ENCODE measurements at places on chromosomes 6 and 20.

DNA sequence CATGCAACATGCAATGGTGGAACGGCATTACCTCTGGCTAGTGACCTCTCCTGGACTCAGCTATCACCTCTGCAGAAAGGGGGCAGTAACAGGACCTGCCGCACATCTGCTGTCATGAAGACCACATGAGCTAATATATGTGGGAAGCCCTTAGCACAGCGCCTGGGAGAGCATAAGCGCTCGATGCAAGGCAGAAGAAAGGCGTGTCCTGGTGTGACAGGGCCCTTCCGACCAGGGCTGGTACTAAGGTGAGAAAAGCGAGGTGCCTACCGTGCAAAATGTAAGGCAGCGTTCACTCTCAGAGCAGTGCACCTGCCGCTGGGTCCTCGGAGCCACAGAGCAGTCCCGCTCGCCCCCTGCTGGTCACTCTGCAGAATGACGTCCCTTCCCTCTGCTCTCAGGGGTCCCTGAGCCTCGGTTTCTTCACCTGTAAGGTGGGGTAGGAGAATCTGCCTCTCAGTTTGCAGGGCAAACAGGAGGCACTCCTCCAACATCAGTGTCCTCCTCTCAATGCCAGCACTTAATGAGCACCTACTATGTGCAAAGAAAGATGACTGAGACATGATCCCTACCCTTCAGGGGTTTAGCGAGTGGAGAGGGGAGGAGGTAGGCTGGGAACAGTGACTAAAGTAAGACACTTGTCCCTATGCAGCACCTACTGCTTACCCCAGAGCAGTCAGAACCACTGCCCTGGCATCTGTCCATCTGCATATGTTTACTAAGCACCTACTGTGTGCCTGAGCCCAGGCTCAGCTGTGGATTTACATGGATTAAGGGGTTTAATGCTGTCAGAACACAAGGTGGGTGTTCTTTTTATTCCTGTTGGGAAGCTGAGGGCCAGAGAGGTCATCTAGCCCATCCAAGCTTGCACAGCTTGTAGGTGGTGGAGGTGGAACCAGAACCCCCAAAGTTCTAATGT, 41.1 kb upstream of the PTGIS start:
- peak; percentile 81 for DNase-seq

DNA sequence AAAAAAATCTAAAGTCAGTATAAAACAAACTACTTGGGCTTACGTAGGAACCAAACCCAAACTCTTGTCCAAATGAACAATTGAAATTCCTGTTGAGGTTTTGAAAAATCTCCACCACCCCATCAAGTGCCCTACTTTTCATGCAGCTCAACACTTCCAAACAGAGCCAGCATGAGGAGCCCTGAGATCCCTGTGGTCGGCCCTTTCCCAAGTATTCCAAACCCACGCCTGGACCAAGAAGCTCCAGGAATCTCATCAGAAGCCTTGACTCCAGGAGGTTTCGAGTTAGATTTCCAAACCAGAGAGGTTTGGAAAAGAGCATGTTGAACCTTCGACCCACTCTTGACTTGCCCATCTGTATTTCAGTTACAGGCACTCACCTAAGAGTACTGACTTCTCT, 179.3 kb downstream of the MTFR2 start:
- no peak for DNase-seq

DNA sequence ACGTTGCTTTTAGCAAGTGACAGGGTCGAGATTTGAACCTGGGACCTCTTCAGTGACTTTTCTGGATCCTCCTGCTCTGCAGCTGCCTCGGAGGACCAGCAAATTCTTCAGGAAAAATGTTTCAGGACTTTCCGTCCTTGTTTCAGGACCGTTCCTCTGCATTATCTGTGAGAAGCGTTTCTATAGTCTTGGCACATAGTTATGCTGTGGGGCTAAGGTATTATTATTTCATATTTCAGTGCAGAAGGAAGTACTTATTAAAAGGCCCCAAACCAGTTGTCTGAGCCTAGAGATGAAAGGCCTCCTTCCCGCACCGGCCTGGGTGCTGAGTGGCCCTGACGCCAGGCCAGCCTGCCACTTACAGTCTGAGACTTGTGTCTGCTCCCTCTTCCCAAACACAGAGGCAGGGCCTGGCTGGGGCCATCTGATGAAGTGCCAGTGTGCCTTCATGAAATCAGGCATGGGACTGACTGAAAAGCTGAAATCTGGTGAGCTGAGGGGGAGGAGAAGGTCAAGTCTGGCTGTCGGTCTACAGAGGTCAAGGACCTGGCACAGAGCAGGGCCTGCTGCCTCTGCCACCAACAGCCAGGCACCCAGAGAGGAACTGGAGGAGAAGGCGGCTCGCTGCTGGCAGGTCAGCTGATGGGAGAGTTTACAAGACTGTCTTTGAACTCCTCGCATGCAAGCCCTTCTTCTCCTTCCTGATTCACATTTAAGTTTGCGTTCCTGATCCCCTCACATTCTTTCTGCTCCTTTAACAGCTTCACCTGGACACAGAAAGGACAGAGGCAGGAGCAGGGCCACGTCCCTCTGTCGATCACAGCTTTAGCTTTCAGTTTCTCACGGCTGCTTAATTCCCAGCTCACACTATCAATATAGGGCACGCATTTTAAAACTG, 8.9 kb upstream of the QKI start:
- no peak for DNase-seq

- DNase-seq = peak; percentile 39
These were observed 206.9 kb downstream of the IBTK start for GRCh38 chr6:82040405-82041221.

DNA sequence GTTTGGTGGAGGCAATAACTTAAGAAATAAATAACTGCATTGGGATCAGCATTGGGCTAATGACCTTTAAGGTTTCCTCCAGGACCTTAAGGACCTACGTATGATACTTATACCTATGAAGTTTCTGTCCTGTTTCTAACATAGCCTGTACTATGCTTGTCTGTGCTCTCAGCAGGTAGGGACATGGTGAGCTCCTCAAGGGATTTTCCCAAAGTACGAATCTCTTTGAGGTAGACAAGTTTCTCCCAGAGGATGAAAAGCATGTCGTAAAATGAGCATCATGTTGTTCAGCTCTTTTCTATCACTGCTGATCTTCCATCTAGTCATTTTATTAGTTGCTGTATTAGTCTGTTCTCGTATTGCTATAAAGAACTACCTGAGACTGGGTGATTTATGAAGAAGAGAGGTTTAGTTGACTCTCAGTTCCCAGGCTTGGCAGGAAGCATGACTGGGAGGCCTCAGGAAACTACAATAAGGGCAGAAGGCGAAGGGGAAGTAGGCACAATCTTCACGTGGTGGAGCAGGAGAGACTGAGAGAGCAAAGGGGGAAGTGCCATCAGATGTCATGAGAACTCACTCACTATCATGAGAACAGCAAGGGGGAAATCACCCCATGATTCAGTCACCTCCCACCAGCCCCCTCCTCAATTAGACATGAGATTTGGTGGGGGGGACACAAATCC, 77.8 kb upstream of the TGM3 start:
- no peak for DNase-seq

- no peak for DNase-seq
These were observed 22.2 kb downstream of the CST8 start for GRCh38 chr20:23513164-23513563.

- DNase-seq = no peak
These were observed 38.8 kb downstream of the C6orf52 start for GRCh38 chr6:10655508-10656055.

DNA sequence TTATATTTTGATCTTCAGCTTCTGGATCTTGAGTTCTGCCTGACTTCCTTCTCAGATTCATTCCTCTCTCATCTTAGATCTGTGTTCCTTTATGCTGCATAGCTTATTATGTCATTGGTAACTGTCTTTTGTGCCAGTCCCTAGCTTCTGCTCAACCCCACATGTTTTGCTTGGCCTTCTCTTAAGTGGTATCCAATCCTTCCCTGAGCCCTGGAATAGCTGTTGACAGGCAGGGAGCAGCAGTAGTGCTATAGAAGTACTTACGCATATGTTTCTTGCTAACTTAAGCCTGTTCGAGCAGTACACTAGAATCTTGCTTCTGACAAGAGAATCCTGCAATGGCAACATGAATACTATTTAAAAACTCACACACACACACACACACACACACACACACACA, 13.6 kb upstream of the GRIK2 start:
- no peak for DNase-seq

DNA sequence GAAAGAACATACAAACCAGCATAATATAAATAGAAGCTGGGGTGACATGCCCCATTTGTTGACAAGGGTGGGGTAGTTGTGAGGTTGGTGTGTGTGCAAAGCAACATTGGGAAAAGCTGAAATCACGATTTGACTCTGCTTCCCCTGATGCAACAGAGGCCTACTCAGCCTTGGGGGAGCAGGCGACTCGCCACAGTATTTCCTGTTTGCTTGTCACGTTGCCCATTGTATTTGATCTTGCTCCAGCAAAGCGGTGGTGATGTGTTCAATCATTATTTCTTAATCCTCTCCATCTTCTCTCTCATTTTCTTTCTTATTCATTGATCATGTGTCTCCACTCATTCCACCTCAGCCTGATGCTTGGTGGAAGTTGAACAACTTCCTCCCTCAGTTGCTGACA, 165.8 kb upstream of the CITED2 start:
- no peak for DNase-seq

GRCh38 chr20:22866812-22867341, 168.2 kb upstream of the SSTR4 start:
- no peak for DNase-seq

DNA sequence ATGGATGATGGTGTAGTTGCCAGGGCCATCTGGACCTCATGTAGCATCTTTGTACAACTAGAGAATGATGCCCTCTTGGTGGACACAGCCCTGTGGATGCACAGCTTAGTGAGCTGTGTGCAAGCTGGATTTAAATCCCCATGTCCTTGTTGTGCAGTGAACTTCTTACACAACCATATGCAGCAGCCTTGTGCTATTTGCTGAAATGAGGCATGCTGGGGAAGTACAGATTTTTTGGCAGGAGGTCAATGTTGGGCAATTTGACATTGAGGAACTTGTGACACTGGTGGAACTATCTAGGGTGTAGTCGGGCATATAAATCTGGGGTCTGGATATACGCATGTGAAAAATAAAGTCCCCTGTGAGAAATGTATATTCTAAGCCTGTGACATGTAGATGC, 5.8 kb upstream of the CDC5L start:
- DNase-seq = peak; percentile 5

DNA sequence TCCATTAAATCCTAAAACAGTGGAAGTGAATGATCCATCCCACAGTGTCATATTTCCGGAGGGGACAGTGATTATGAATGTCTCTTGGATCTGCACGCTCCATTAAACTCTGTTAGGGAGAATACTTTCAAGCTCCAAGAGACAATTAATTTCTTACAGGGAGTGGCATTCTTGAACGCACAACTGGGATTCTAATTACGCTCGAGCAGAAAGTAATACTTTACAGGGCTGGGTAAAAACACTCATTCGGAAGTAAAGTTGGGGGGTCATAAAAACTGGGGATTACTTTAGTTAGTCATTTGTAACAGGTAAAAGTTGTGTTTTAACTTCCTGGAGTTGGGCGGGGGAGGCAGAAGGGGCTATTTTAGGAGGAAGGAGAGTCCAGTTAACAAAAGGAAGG, 151.8 kb downstream of the ZFP64 start:
- no peak for DNase-seq

- peak; percentile 83 for DNase-seq
These were observed 111.9 kb downstream of the FRK start for GRCh38 chr6:115948751-115949150.

DNA sequence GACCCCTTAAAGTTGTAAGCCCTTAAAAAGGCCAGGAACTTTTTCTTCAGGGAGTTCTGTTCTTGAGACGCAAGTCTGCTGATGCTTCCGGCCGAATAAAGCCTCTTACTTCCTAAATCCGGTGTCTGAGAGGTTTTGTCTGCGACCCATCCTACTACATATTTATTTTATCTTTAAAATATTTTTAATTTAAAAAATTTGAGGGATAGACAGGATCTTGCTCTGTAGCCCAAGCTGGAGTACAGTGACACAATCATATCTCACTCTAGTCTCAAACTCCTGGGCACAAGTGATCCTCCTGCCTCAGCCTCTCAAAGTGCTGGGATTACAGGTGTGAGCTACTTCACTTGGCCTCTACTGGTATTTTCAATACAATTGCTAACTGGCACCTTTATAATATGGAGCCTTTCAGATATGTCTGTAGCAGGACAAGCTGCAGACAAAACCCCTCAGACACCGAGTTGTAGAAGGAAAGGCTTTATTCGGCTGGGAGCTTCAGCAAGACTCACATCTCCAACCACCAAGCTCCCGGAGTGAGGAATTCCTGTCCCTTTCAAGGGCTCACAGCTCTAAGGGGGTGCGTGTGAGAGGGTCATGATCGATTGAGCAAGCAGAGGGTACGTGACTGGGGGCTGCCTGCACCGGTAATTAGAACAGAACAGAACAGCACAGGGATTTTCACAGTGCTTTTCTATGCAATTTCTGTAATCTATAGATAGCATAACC, 41.0 kb downstream of the GPX5 start:
- no peak for DNase-seq

GRCh38 chr6:26235302-26235670, 129.7 kb upstream of the BTN3A2 start:
- DNase-seq = no peak

DNA sequence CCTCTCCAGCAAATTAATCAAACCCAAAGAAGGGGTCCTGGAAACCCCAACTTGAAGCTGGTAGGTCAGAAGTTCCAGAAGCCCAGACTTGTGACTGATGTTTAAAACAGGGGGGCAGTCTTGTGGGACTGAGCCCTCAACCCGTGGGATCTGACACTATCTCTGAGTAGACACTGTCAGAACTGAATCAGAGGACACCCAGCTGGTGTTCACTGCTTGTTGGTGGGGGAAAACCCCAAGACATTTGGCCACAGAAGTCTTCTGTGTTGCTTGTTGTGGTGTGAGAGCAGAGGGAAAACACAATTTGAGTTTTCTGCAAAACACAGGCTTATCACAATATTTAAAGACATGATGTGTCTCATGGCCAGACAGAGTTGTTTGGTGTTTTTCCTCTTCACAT, 29.9 kb downstream of the KIF13A start:
- no peak for DNase-seq

DNA sequence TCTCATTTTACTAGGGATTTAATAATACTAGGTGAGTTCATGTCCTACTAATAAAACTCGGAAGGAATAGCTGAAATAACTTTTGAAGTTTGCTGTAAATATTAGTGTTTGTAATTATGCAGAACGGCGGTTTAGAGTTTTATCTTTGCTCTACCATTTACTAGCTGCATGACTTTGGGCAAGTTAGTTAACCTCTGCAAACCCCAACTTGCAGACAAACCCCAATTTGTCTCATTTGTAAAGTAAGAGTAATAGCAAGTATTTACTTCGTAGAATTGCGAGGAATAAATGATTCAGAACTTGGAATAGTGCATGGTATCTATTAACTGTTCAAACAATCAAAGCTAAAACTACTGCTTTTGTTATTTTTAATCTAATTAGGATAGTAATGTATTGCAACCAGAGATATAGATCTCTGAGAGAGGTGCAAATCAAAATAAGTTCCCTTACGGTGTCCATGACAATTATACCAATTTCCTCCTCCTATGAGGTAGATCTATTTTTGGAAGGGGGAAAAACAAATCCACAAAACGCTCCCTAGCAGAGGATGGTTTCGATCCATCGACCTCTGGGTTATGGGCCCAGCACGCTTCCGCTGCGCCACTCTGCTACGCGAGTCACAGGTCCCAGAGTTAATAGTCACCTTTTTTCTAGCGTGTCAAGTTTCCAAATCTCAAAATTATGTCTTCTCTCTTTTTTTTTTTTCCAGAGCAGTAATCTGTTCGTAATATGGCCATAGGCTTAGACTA, 35.1 kb upstream of the BTN3A2 start:
- peak; percentile 75 for DNase-seq

All from trophoblast cell (in vitro differentiated cells and primary cell).